Fibroblast of lung (primary cell): ENCODE measurements at places on chromosomes 4 and X.

- no peak for DNase-seq
Observed at GRCh38 chrX:9953396-9953795, 13.8 kb upstream of the CLDN34 start.

- no peak for DNase-seq
Observed at GRCh38 chrX:130211415-130212186, 39.8 kb downstream of the RAB33A start.

- DNase-seq = no peak
Observed at GRCh38 chr4:152575533-152575932, 39.6 kb upstream of the FBXW7 start.

DNA sequence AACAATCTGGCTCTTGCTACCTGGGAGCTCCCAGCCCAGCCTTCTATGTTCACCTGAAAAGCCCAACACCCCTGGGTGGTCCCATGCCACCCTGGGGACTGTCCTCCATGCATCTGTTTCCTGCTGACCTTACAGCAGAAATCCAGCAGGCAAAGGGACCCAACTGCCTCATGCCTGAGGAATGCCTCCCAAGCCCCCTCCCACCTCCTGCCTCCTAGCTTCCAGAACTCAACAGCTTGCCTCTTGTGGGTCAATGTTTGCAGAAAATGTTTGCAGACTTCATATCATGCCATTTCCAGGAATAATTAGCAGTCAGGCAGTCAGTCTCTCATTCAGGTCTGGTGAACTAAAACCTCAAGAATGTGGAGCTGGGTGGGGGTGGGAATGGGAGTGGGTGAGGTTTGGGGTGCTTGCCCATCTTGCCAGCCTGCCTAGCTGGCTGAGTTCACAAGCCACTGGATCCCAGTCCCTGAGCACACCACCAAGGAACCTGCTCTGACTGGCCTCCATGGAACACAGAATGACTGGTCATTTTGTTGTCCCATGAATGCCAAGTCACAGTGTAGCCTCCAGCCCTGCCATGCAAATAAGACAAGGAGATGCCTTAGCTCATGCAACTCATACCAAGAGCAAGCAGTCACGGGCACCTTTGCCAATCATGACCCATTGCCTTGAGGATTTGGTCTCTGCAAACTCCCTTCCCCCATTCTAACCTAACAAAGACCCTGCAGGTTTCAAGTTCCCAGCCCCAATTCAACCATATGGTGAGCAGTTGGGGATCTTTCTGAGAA, 12.1 kb upstream of the PLAC1 start:
- peak; percentile 92 for DNase-seq

GRCh38 chrX:114006664-114007063, 577.2 kb upstream of the HTR2C start:
- DNase-seq = no peak

GRCh38 chr4:36712013-36712412, 430.6 kb downstream of the DTHD1 start:
- no peak for DNase-seq
